AG09319 (cell line): ENCODE measurements at places on chromosomes 7 and 10.

DNA sequence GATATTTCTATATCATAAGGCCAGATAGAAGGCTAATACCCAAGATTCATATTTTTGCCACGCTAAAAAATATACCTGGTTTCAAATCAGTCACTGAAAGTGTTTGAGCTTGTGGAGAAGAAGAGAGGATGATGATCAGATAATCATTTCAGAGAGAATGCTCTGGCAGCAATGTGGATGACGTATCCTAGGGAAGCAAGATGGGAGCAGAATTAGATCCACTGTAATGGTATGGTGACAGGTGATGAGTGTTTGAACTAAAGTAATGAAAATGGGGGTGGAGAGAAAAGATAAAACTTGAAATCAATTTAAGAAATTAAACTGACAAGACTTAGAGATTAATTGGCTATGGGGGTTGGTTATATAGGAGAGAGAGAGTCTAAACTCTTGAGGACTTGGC lies 42.7 kb upstream of the TMEM196 start:
- no peak for DNase-seq

- no peak for DNase-seq
Measured at GRCh38 chr10:132360766-132361447, 28.9 kb downstream of the LRRC27 start.

GRCh38 chr7:151371266-151371665 lies 29.7 kb downstream of the NUB1 start:
- DNase-seq: no peak

- no peak for DNase-seq
Measured at GRCh38 chr7:158422887-158423560, 164.6 kb downstream of the PTPRN2 start.

GRCh38 chr7:32921896-32922295 lies 30.3 kb upstream of the KBTBD2 start:
- DNase-seq: no peak

DNA sequence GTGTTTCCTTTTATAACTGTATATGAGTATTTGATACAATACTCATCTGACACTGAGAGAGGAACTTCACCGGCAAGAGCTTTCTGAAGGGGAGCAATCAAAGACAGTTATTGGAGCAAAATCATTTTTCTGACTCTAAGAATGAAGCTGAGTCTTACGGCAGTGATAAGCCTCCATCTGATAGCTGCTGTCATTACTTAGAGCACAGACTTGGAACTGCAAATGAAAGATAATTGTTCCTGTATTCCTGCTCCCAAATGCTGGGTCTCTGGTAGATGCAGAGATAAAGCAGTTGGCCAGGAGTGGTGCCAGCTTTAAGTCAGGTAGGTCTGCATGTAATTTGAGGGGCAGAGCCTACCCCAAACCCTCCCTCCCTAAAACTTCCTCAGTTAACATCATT lies 2.3 kb upstream of the PALS2 start:
- DNase-seq: no peak

DNA sequence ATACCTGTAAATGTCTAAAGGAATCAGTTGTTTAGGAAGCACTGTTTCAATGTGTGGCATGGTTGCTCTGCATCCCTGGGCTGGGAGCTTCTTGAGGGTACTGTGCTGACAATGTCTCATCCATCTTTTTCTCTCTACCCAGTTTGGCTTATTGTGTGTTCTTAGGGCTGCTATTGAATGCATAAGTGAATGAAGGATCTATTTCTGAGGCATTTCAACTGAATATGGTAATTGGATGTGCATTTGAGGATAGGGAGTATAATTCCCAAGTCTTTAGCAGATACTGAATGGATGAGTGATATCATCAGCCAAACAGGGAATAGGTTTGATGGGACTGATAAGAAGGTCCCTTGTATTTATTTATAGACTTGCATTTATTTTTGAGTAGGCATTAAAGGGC lies 64.1 kb downstream of the ANLN start:
- DNase-seq: no peak

DNA sequence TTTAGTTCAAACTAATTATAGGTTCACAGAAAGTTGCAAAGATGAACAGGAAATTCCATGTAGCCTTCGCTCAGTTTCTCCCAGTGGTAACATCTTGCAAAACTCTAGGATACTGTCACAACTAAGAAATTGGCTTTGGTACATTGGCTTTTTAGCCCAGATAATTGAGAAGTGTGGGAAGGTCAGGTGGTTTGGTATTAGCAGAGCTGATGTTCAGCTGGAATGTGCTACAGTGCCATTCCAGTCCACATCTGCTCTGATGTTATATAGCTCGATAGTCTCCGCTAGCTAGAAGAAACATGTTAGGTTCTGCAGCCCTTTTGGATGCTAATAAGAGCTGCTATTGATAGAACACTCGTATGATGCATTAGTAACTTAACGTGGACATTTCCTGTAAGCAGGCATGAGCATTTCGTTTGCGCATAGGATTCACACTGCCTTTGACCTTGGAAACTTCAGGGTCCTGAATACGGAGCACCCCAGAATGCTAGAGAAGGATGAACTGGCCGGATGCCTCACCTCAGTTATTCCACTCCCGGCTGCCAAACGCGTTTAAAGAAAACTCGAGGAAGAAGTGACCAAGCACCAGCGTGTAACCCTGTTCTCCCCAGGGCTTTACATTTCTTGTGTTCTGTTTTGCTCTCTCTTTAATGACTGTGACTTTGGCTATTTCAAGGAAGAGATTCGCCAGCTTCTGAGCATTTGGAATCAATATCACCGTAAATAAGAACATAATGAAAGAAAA lies 271.4 kb downstream of the GALNT17 start:
- DNase-seq: no peak

DNA sequence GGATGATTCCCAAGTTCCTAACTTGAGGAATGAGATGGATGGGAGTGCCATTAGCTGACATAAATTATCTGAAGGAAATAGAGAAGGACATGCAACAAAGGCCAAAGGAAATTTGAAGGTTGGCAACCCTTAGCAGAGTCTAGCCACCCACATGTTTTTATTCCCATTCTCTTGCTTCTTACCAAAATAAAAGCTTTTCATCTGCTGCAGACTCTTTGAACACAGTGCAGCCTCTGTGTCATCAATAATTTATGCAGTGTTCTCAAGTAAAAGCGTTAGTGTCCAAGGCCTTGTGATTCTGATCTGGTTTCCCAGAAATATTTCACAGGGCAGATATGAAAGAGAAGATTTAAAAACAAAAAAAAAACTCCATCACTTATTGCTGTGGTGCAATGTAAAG lies 98.5 kb downstream of the ST7 start:
- no peak for DNase-seq

DNA sequence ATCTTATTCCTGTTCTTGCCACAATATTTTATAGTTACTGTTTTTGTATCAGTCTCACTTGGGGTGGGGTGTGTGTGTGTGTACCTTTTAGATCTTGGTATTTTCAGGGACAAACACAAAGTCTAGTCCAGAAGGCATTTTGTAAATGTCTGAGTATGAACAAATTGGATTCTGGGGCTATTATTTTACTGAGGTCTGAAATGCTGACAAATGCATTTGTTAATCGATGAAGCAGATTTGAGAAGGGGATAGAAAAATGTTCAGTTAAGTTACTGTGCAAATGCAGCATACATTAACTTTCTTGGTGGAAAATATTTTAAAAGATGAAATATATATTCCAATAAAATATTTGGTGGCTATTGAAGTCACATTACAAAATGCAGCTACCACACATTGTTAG lies 267.4 kb downstream of the EXOC4 start:
- no peak for DNase-seq

DNA sequence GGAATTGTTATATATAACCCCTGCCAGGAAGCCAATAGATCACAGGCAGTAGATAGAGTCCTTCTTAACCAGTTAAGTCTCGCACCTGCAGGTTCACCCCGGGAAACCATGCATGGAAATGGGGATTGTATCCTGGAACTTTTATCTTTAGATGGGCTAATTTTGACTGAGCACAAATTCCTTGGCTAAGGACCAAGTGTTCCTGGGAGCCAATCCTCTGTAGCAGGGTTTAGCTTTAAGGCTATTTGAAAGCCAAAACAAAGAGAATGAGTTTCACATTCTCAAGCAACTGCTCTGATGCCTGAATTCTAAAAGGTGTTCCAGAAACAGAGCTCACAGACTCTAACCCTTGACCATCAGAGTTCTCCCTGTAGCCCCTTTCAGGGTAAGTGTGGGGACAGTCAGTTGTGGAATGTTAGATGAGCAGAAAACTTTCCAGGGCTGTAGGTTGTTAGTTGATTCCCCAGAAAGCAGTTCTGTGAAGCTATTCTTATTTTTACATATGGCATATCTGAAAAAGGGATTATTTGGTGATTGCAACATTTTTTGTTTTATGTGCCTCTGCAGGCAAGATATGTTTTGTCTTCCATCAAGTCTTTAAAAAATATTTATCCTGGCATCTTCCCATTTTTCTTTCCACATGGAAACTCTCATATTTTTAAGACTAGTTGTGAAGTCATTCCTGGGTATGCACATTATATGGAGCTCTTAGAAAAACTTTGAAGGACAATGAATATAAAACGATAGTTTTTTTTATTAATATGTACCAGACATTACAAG lies 16.2 kb upstream of the NPVF start:
- no peak for DNase-seq

DNA sequence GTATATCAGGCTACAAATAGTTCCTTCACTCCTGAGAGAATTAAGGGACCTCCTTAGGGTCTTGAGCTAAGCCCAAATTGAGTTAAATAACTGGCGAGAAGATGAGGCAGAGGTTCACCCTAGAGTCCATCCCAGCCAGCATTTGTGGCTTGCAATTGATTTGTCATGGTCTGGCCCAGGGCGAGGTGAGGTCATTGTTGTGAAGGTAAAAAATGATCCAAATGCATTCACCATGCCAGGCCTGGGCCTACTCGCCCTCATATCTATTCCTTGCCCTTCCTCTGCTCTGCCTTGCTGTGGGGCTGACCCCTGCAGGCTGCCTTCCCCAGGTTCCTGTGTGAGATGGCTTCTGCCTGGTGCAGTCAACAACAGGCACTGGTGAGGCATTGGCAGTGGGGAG lies 207.2 kb downstream of the ZNF365 start:
- DNase-seq: no peak

DNA sequence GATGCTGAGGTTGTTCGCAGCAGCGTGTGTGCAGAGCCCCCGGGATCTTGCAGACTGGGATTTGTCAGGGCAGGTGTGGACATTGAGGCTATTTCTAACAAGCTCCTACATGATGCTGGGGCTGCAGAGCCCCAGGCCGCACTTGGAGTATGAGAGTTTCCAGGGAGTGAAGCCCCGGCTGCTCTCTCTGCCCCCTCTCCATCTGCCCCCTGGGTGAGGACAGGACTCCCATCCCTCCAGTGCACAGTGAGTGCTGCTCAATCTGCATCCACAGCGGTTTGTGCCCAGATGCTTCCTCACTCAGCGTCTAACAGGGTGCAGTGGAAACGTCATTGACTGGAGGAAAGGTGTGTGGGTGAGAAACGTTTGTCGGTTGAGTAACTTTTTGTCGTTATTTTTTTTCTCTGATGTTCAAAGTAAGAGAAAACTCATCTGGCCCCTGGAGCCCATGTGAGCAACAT lies 25.3 kb downstream of the IL2RA start:
- no peak for DNase-seq

GRCh38 chr7:150372271-150373048 lies 3.8 kb downstream of the REPIN1 start:
- DNase-seq: no peak

- no peak for DNase-seq
Measured at GRCh38 chr10:44651834-44652233, 259.3 kb upstream of the TMEM72 start.

GRCh38 chr10:11443468-11444154 lies 167.8 kb downstream of the USP6NL start:
- no peak for DNase-seq

GRCh38 chr7:144416341-144416740 lies 12.8 kb upstream of the NOBOX start:
- no peak for DNase-seq

DNA sequence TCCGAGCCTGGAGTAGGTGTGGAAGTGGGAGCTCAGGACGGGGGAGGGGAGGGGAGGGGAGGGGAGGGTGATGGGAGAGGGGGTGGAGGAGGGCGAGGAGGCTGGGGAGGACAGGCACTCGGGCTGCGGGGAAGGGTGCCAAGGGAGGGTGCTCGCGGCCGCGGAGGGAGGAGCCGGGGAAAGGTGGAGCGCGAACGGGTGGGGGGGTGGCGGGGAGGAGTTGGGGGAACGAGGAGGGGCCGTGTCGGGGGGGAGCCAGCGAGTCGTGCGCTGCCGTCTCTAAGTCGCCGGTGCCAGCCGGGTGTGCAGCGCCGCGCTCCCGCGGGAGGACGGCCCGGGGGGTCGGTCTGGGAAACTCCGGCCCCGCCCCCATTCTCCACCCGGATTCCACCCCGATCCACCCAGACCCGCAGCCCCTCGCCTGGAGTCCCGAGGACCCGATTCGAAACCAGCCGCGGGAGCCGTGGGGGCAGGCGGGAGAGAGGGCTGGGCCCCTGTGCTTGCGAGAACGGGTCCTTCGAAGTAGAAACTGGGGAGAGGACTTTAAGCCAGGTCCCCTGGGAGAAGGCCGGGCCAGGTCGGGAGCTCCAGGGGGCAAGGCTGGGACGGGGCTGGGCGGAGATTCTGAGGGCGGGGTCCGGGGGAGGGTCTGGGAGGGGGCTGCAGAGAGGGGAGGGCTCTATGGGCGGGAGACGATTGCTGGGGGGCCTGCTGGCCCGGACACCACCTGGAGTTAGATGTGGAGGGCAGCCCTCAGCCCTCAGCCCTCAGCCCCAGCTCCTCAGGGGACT lies at the start of gene ZNF467:
ZNF467 (minus strand) TSS at position 143 of the 791 bp plus-strand sequence. CDS start 2,556 bp downstream, outside the sequence.
- DNase-seq: no peak

- no peak for DNase-seq
Measured at GRCh38 chr10:50501924-50502452, 121.8 kb downstream of the SGMS1 start.

GRCh38 chr7:127665922-127666321 lies 13.9 kb downstream of the SND1 start:
- no peak for DNase-seq

GRCh38 chr7:157844611-157845010 lies 507.8 kb downstream of the DNAJB6 start:
- no peak for DNase-seq

DNA sequence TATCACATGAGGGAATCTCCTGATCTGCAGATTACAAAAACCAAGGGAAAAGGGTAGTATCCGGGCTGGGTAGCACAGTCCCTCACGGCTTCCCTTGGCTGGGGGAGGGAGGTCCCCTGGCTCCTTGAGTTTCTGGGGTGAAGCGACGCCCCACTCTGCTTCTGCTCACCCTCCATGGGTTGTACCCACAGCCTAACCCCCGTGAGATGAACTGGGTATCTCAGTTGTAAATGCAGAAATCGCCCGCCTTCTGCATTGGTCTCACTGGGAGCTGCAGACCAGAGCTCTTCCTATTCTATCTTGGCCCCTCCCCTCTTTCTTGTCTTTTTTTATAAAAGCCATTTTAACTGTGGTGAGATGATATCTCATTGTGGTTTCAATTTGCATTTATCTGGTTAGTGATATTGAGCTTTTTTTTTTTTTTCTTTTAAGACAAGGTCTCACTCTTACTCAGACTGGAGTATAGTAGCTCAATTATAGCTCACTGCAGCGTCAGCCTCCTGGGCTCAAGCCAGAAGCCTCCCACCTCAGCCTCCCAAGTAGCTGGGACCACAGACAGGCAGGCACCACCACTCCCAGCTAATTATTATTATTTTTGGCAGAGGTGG lies 87.8 kb downstream of the ABCC2 start:
- no peak for DNase-seq
